Effector memory CD4-positive, alpha-beta T cell (primary cell): ENCODE measurements at places on chromosomes 3 and 15.

- DNase-seq = no peak
Observed at GRCh38 chr3:50926868-50927267, 252.1 kb downstream of the DOCK3 start.

DNA sequence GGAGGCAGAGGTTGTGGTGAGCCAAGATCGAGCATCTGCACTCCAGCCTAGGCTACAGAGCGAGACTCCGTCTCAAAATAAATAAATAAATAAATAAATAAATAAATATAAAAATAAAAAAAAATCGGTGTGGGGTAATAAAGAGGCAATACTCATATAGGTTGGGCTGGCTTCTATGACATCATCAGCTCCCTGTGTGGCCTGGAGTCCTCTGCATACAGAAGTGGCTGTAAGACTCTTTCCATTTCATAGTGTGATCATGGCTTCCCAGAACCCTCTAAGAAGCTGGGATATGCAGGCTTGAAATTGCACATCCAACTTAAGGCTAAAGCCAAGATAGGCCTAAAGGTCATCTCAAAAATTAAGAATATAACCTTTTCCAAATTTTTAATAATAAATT, 101.6 kb downstream of the ZIC4 start:
- no peak for DNase-seq

GRCh38 chr3:155664925-155665695, 79.8 kb downstream of the PLCH1 start:
- DNase-seq = no peak

DNA sequence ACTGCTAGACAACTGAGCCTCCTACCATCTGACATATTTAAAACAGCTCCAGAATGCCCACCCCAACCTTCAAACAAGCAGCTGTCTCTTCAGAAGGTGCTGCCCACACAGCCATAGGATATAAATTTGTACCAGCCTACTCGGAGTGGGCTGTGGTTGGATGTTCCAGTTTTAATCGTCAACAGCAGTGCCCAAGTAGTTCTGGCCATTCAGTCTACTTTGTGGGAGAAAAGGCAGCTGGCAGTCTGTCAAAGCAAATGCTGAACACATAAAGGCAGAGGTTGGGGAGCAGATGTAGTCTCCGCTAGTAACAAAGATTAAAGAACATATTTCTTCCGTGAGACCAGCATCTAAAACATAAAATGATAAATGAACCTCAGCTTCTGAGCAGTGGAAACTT, 15.9 kb upstream of the ERC2 start:
- DNase-seq = no peak

DNA sequence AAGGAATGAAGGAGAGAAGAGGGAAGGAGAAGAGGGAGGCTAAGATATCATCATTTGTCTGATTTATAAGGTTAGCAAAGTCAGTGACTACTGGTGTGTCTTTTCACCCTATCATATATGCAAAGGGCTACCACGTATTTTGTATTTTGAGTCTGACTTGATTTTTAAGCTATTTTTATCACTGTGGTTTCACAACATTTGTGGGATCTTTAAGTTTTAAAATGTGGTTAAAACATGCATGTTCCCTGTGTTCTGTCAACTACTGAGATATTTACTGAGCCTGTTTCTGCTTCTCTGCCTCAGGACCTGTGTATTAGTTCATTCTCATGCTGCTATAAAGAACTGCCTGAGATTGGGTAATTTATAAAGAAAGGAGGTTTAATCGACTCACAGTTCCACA, 22.5 kb upstream of the SPTSSB start:
- DNase-seq = no peak

DNA sequence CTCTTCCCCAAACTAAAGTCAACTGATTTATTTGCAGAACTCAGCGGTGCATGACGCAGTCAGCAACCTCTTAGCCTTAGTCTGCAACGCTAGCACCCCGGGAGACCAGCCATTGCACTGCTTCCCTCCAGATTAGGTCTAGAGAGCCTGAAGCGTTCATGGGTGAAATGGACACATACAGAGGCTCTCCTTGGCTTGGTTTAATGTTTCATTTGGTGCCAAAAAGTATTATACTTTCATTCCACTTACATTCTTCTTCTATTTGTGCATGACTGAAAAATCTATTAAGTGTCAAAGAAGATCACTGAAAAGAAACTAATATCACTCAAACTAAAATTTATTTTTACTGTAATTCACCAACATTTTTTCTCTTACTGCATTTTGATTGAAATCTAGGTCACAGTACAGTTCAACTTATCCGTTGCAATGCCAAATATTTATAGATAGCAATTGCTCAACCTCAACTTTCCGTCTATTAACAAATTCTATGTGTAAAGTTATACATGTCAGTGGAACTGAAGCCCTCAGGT, 116.2 kb downstream of the ROBO1 start:
- DNase-seq = no peak

- no peak for DNase-seq
Observed at GRCh38 chr15:39948817-39949216, 14.9 kb downstream of the EIF2AK4 start.

DNA sequence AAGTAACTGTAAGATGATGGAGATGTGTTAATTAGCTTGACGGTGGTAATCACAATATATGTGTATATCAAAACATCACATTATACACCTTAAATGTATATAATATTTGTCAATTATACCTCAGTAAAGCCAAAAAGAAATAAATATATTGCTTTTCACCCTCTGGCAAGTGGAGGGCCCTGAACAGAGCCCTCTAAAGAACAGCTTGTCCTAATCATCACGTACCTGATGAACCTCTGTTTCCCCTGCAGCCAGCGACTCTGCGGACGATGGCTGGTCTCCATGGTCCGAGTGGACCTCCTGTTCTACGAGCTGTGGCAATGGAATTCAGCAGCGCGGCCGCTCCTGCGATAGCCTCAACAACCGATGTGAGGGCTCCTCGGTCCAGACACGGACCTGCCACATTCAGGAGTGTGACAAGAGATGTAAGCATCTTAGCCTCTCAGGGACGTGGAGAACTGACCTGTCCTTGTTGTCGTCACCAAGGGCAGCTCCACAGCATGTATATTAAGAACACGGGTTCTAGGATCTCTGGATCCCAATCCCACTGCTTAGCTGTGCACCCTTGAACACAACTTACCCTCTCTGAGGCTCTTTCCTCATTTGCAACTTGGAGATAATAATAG, 6.3 kb downstream of the THBS1 start:
- no peak for DNase-seq

- no peak for DNase-seq
Observed at GRCh38 chr3:157220211-157220610, 60.3 kb upstream of the CCNL1 start.

DNA sequence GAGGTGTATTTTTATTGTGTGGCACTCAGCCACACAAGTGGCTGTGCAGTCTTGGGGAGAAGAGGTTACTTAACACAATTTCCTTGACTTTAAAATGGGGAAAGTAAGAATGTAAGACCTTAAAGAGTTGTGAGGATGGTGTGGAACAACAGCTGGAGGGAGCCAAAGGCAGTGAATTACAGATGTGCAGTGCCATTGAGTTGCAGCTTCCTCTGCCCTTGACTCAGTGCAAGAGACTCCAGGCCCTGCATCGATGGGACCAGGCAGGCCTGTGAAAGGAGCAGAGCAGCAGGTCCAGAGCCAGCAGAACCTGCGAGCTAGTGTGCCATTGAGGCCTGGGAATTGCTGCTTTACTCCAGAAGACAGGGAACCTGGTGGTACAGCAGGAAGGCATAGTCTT, 27.2 kb downstream of the EEFSEC start:
- DNase-seq = no peak

DNA sequence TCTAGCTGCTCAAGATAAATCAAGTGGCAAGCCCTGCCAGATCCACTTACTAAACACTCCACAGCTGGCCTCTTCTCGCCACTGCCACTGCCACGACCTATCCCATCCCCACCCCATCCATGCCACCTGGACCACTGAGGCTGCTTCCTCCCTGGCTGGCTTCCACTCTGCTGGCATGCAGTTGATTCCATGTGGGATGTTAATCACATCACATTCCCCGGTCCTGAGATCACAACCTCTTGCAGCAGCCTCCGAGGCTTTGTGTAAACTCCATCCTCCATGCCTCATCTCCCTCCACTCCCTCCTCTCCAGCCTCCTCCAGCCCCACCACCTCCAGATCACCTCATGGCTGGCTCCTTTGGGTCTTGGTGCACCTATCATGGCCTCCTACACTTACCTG, 7.7 kb downstream of the NCKIPSD start:
- no peak for DNase-seq

- no peak for DNase-seq
Observed at GRCh38 chr15:99438691-99439523, 126.9 kb upstream of the MEF2A start.

DNA sequence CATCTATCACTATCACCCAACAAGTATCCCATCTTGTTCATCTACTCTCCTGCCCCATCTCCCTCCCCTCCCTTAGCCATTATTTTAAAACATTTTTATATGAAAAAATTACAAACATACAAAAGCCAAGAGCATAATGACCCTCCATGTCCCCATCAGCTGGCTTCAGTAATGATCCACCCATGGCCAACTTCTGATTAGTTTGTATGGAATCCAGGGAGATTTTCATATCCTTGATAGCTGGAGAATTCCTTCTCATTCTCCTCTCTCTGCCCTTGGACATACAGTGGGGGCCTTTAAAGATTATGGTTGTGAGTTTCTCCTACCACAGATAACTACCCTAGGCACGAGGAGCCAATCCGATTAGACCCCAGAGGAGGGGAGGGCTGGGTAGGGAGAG, 40.2 kb downstream of the IRAK2 start:
- no peak for DNase-seq

DNA sequence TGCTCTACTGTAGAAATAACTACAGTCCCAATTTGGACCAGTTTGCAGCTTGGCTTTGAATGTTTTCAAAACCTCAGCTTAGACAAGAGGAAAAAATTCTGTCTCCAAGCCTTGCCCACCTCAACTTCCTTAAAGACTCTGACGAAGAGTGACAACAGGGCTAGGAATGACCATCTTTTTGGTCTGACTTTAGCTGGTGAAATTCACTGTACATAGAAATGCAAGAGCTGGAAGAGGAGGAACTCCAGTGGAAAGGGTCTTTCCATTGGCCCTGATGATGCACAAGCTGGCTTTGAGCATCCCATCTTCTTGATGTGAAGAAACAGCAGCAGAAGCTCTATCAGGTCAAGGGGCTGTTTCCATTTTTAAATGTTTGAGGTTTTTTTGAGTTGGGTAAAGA, 22.7 kb upstream of the SH3BP5 start:
- DNase-seq = no peak

GRCh38 chr3:106326941-106327695, 458.3 kb upstream of the CBLB start:
- no peak for DNase-seq

DNA sequence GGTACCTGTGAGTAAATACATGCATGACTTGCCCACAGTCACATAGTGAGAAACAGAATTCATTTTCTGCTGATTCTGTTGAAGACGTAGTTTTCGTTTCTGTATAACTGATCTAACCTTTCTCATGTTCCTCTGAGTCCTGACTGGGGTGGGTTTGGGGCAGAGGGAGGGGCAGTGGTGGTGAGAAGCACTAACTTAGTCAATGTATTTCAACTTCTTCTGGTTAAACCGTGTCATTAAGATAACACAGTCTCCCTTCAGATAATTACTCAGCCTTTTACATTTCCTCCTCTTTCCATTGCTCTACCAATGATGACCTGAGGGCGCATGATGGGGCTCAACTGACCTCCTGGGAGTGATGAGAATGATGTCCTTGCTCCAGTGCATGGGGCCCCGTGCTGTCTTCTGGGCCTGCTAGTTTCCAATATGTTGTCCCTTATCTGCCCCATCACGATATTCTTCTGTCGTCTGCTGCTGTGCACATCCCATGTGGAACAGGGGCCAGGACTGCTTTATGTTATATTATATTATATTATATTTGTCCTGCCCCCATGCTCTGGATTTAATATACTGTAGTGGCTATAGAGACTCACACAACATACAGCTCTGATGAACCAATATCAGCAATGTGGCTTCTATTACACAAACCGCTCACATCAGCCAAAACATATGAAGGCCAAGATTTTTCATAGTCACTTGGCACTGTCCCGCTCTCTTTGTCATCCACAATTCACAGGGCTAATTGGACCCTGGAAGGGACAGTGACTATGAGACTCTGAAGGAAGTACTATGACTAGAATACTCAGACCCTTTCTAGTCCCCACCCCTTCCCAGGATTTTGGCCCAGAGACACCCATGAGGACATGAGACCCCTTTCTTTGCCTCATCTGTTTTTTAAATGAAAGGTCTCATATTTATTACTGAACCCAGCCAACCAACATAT, 407.1 kb upstream of the MCTP2 start:
- DNase-seq = no peak

DNA sequence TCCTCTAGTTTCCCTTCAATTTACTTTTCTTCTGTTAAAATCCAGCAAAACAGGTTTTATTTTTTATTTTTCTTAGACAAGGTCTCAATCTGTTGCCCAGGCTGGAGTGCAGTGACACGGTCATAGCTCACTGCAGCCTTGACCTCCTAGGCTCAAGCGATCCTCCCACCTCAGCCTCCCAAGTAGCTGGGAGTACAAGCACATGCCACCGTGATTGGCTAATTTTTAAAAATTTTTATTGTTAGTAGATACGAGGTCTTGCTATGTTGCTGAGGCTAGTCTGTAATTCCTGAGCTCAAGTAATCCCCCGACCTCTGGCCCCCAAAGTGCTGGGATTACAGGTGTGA, 41.6 kb downstream of the ILDR1 start:
- DNase-seq = no peak

DNA sequence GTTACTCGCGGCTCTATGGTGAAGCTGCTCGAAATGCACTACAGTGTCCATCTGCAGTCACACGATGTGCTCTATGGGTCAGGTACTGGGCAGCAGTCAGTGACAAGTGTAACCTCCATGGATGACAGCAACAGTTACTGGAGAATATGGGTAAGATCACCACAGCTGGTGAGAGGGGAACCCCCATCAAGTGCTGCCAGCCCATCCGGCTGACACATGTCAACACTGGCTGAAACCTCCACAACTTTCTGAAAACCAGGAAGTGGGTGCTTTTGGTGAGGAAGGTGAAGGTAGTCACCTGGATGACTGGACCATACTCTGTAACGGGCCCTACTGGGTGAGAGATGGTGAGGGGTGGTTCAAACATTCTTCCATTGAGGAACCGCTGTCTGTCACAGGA, 87.4 kb upstream of the C15orf39 start:
- DNase-seq = no peak

- no peak for DNase-seq
Observed at GRCh38 chr3:179184826-179185225, 36.7 kb downstream of the PIK3CA start.

- no peak for DNase-seq
Observed at GRCh38 chr3:106930086-106930485, 447.2 kb upstream of the CCDC54 start.

DNA sequence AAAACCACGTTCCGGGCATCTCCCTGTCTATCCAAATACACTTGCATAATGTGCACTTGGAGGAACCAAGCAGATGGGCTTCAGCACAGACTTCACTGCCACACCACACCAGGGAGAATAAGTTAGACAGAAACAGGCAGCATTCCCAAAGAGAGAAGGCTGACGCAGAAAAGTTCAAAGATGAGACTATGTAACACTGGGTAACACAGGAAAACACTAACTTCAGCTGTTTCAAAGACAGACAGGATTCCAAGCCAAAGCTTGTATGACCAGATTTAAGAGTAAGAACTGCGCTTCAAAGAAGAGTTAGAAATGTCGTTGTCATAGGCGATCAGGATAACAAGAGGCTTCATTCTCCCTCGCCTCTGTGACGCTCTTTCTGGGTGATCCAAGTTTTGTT, 19.9 kb downstream of the SLC51A start:
- DNase-seq = no peak
